ENCODE measurements at places on chromosomes 12 and 14. TPM values are rescaled to one million over a fixed set of nuclear protein-coding genes. Genes with fewer than 3 reads are reported as not detected.

Gene ADAM21
- not detected for total RNA-seq

Gene ACSS3
- 0.28 TPM for total RNA-seq

GRCh38 chr14:106844608-106845285 is 1318.4 kb downstream of the TMEM121 start:
- DNase-seq: no peak

- DNase-seq: no peak
Measured at GRCh38 chr14:76936483-76936882, 92.0 kb downstream of the IRF2BPL start.

DNA sequence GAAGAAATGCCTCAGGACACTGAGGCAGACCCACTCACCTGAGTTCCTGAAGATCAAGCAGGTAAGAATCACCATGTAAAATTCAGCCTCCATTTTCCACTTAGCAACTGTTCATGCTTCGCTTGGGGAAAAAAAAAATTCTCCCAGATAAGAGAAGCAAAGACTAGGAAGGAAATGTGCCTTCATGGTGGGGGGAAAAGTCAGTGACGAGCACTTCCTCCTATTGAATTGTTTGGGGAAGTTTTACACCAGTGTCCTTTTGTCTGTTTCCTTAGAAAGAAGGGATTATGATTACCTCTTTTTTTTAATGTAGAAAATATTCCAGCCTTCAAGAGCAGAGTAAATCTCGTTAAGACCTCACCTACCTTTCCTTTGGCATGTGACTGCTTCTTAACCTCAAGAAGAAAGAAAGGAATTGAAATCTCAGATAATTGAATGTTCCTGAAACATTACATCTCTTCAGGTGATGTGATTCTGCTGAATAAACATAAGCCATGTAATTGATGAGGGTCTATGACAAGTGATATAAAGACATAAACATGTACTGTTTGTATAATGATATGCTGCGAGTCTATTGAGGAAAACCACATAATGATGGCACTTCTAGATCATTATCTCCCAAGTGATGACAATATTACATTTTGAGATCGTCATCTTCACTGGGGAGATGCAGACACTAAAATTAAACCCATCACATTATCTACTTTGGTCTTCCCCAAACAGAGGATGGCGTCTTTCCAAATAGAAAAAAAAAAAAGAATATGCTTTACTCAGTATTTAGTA is at the start of gene PTPRB:
Gene PTPRB (minus strand): TSS at position 127 of the 783 bp plus-strand sequence. CDS start 34 bp downstream, at position 93.
- DNase-seq: no peak

GRCh38 chr14:101276309-101277091 is 284.8 kb upstream of the DIO3 start:
- DNase-seq: no peak

Gene ERP27
- total RNA-seq: not detected

DNA sequence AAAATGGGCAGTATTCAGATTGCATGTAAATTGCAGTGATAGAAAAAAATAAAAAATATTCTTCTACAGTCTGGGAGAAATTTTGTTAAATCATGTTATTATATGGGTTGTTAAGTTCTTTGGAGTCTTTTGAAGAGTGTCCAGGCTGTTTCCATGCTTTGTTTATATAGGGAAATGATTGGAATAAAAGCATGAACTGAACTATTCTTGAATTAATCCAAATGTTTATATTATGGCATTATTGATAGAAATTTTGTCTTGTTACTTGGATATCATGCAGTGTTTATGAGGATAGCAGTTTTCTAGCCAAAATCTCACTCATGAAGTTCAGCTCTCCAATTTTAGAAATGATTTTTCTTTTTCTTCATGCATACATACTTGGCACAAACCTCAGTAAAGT is 108.2 kb upstream of the NAV3 start:
- DNase-seq: no peak

DNA sequence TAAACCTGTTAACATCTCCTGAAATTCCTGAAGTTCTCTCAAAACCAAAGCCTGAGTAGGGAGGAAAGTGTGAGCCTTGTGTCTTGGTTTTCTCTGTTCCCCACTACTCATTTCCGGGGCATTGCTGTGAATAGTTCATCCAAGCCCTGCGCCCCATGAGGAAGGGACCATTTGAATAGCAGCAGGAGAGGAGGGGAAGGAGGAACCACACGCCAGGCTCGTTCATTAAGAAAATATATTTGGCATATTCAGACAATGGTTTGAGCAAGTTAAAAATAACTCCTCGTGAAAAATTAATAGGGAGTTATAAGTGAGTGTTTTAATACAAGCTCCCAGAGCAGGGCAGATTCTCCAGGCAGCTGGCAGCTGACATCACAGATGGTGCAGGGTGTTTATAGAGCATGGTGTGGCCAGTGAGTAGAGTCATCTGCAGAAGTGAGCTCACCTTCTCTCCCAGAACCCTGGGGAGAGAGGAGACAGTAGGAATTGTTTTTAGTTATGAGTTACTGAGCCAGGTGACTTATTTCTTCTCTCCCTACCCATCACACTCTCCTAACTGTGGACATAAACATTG is 29.5 kb upstream of the CISTR start:
- DNase-seq: no peak

Gene MGAT4C
- not detected for total RNA-seq

DNA sequence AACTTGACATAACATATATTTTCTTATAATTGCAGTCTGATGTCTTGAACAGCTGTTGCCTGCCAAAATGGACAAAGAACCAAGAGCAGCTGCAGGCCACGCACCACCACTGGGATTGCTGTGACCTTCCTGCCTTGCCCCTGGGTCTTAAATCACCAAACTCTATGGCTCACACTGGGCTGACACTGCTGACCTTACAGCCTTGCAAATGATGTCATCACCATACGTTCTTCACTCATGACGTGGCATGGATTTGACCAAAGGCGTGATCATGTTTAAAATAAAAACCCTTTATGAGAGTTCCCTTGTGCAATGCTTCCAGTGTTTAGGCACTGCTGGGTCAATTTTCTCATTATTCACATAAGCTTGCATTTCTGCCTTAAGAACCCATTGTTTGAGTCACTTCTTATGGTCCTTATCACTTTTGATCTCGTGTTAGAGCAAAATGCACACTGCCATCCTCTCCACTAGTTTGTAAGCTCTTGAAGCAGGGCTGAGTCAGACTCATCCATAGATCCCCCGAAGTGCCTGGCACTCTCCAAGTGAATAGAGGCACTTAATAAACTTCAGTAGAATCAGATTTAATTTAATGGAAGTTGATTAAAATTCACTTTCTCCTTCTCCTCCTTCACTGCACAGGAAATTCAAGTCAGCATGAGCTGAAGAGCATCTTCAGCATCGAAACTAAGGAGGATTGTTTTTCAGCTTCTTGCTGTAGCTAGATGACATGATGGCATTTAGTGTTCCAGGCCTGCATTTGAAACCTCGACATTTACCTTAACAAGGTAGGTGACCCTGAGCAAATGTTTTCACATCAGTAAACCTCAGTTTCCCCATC is 132.4 kb upstream of the PZP start:
- DNase-seq: no peak

DNA sequence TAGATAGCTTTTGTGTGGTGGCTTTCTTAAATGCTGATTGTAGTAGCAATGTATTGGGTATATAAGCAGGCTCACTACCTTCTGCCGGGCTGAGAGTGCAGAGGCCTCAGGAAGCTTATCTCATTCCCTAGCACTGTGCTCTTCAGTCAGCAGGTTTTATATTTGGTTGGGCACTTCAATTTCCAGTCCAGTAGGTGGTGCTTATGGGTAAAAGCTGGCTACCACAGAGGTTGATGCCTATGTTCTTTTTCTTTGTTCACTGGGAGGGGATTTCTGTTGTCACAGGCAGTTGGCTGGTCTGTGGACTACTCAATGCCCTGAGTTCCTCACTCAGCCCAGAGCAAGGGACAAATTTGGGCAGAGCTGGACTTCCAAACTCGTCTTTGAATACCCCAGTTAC is 43.0 kb upstream of the GLIPR1 start:
- DNase-seq: no peak

Data from SJSA1 (cell line).